ENCODE measurements at places on chromosomes 11 and 22.

DNA sequence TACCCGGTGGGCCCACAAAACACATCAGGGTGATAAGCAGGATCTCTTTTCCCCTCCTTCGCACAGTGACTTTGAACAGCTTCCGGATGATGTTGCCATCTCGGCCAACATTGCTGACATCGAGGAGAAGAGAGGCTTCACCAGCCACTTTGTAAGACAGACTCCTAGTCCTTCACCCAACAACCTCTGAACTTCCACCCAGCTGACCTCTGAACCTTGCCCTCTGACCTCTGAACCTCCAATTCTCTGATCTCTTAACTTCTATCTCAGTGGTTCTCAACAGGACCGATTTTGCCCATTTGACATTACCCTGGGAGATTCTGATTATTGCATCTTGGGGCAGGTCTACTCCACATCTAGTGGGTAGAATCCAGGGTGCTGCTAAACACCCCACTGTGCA is 3.2 kb downstream of the NCF4 start:
- no peak for DNase-seq

GRCh38 chr11:99522467-99523173 is 501.9 kb downstream of the CNTN5 start:
- DNase-seq: no peak

- no peak for DNase-seq
Measured at GRCh38 chr22:45397806-45398205, 15.6 kb downstream of the SMC1B start.

DNA sequence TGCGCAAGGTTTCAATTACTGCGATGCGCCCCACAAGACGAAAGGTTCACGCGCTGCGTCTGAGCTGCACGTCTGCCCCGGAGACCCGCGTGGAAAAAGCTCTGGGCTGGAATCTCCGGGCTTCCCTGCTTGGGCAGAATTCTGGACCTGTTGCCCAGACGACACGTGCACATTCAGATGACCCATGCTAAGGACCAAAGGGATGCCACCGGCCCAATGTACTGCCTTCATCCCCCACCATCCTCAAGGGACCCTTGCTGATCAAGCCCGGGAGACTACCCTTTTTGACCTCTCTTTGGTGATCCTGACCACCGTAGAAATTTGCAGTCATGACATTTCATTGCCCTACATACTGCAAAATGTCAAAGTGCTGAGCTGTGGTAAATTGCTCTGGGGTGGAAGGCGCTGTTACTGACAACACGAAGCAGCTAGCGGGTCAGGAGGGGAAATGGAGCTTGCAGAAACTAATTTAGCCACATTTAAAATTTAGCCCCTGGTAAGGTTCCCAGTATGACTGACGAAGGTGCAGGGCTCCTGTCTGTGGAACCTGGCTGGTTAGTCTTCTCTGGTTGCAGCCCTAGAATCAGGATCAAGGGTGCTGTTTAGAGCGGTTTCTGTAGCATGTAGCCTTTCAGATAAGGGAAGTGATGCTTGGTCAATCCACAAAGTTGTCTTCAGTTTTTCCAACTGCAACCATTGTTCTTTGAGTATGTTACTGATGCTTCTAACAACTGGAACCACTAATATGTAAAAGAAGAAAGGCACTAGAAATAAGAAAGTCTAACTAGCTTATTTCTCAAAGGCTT is 81.9 kb downstream of the PRR5L start:
- no peak for DNase-seq

- DNase-seq: no peak
Measured at GRCh38 chr11:120815319-120816100, 208.4 kb upstream of the TBCEL start.

- DNase-seq: no peak
Measured at GRCh38 chr11:57001674-57002401, 13.1 kb downstream of the OR5AK2 start.

DNA sequence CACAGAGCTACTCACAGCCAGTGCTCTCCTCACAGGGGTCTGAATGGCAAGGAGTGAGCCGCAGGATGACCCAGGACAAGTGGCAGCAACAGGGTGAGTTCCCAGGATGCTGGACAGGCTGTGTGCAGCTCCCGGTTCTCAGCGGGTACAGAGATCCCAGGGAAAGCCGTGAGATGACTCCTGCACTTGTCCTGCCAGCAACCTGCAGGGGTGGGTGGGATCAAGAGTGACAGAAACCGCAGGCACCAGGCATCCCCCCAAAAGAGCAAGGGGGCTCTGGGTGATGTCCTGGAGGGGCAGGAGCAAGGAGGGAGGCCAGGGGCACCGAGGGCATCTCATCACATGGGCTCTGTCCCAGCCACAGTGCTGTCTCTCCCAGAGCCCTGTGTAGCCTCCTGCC is 15.9 kb upstream of the PRODH start:
- no peak for DNase-seq

GRCh38 chr11:17238377-17238776 is 30.6 kb upstream of the PIK3C2A start:
- no peak for DNase-seq

DNA sequence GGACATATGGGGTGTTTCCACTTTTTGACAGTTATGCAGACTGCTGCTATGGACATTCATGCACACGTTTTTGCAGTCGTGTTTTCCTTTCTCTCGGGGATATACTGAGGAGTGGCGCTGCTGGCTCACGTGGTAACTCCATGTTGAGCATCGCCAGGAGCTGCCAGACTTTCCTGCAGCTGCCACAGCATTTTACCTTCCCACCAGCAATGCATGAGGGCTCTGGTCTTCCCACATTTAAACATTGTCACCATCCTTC is 95.4 kb downstream of the TBC1D22A start:
- DNase-seq: no peak

- no peak for DNase-seq
Measured at GRCh38 chr11:117840881-117841550, 16.5 kb upstream of the FXYD2 start.

- DNase-seq: no peak
Measured at GRCh38 chr11:1303126-1303821, 6.2 kb downstream of the TOLLIP start.

GRCh38 chr11:78832226-78832947 is 257.7 kb upstream of the NARS2 start:
- no peak for DNase-seq

DNA sequence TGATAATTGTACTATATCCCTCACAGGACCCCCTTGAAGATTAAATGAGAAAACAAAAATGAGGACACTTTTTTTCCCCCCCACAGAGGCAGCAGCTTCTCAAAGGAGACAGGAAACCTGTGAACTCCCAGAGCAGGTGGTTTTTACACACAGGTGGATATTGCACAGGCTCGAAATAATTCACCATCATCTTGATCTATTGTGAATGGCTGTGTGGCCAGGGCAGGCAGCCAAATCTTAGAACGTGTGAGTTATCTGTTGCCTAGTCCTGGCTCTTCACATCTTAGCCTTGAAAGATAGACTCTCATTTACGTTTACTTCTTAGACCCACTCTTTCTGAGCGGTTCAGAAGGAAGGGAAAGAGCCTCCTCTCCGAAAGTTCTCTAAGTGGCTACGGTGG is 23.5 kb downstream of the PPFIBP2 start:
- no peak for DNase-seq

DNA sequence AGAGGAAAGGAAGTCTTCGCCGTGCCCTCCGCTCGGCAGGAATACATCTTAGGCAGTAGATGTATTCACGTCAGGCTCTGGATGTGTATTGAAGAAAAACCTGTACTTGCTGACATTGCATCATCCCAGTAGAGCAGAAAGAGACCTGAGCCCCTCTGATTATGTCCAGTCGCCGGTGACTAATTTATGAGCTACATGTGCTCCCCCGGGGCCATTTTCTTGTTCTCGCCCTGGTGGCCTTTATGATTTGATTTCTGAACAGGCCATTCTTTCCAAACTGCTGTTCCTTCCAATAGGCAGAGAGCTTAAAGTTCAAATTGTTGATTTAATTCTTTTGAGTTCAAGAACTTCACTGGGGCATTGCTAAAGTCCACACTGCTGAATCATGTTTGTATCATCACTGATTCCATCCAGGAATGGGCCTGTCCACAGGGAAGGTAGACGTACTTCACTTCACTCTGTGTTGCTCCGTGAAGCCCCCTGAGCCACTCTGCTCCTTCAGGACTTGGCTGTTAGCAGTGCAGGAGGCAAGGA is 137.3 kb upstream of the RASSF10 start:
- DNase-seq: no peak

DNA sequence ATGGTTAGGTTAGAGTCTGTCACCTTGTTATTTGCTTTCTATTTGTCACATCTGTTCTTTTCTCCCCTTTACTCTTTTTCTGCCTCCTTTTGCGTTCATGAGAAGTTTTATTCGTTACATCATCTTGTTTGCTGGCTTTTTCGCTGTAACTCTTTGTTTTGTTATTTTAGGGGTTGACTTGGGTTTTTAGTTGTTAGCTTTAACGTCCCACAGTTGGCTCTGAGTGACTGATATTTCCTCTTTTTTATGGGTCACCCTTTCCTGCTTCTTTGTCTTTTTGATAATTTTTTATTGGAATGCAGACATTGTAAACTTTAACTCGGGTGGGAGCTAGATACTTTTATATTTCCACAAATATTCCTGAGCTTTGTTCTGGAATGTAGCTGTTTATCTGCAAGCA is 13.3 kb upstream of the TNNT3 start:
- no peak for DNase-seq

GRCh38 chr11:3904228-3904627 is 48.8 kb downstream of the STIM1 start:
- DNase-seq: no peak

DNA sequence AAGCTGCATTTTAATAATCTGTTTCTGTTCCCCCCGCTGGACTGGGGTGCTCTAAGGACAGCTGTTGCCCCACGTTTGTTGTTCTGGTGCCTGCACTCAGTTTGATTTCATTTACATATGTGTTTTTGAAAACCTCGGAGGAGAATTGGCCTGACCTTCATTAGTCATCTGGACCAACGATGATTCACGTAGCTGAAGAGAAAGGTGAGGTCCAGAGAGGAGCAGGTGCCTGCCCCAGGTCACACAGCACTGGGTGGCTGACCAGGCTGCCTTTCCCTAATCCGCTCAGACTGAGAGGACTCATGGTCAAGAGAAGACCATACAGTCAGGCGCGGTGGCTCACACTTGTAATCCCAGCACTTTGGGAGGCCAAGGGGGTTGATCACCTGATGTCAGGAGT is 3.8 kb downstream of the CSDC2 start:
- DNase-seq: no peak

GRCh38 chr11:16891964-16892363 is 122.2 kb downstream of the PLEKHA7 start:
- no peak for DNase-seq

DNA sequence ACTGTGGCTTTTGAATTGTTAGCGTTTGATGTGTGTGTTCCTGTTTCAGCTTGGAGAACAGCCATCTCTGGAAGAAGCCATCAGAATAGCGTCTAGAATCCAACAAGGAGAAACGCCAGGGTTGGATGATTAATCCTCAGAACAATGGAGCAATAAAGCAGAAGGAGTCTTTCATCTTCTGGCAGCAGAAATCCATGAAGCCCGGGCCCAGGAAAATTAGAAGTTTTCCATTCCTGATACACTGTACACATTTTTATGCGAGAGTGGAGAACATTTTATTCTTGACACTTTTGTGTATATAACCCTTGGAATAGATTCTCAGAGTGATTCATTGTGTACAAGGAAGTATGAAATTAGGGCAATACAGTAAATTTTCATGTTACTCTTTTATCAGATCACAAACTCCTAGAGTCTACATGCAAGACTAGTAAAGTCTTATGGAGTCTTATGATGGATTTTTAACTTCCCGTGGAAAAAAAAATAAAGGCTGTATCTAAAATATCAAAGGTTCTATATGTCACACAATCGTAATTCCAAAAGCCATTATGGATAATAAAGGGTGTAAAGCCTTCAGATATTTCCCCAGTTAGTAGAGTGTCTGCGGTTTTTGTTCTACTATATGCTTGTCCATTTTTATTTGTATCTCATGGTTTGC is 45.9 kb upstream of the WEE1 start:
- no peak for DNase-seq

GRCh38 chr11:60971520-60971919 is at the start of gene CD6:
CD6 (plus strand) TSS chr11:60971680; CDS start chr11:60971866, 186 bp downstream.
- DNase-seq: no peak

DNA sequence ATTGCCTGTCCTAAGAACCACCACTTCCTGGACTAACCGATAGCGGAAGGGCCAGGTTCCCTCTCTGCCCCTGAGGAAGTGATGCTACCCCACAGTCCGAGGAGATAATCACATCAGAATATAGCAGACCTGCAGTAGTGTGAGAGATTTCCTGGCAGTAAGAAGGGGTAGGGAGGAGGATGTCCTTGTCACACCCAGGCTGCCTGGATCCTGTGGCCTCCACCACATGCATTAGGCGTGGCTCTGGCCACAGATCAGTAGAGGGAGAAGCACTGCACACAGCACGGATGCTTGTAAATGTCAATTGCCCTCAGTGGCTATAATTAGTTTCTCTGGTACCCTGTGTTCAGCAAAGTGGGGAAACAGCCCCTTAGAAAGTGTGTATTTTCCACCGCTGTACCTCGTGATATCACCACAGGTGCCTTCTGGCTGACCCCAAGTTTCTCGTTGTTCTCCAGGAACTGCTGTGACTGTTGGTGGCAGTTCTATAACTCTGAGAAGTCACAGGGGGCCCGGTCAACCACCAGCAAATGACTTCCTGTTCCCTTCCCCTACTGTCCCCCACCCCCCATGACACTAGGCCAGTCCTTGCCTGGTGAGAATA is 61.8 kb downstream of the UBASH3B start:
- DNase-seq: no peak

GRCh38 chr22:31244046-31244942 is 32.2 kb downstream of the LIMK2 start:
- DNase-seq: no peak

DNA sequence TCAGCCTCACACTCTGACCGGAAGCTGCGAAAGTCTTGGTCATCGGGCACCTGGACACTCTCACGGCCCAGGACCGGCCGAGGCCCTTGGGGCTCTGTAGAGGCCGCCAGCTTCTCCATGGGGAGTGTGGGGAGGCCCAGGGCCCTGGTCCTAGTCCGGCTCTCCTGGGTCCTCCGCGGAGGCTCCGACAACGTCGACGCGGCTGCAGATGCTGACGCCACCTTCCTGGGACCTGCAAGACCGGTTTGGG is 12.9 kb downstream of the STARD10 start:
- DNase-seq: no peak

DNA sequence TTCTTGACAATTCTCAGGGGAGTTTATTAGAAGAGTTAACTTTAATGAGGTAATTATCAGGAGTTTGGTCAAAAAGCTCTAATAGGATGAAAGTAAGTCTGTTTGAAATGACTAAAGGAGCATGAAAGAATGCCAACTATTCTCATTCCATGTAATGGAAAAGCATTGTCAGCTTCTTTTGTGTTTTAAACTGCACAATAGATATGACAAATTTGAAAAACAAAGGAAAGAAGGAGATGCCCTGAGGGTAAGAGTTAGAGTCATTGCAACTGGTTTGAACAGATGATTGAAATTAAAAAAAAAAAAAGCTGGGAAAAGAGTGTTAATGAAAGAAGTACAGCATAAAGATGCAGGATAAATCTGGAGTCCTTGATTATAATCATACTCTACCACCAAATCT is 296.8 kb upstream of the FOLH1 start:
- no peak for DNase-seq

- no peak for DNase-seq
Measured at GRCh38 chr11:135033540-135033939, 621.5 kb upstream of the B3GAT1 start.
